Endodermal cell (in vitro differentiated cells): ENCODE measurements at places on chromosomes 11 and 22. TPM values are rescaled to one million over a fixed set of nuclear protein-coding genes. Genes with fewer than 3 reads are reported as not detected.

IL10RA gene
- total RNA-seq: 0.51 TPM in 1 of 2 replicates, not detected in the other

DNA sequence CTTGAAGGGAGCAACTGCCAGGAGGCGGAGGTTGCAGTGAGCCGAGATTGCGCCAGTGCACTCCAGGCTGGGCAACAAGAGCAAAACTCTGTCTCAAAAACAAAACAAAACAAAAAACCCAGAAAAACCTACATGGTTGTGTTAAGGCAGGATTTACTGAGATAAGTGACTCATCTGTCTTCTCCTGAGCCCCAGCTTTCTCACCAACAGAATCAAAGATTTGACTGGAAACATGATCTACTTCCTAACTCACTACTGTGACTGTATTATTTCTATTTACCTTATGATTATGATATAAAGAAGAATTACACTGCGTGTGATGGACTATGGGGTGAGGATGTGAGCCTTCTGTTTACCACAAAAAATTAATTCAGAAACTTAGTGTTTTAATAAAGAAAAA, 21.8 kb downstream of the FAM118B start:
- DNase-seq: no peak

- no peak for DNase-seq
These were observed 10.7 kb downstream of the CRY2 start for GRCh38 chr11:45857961-45858474.

DNA sequence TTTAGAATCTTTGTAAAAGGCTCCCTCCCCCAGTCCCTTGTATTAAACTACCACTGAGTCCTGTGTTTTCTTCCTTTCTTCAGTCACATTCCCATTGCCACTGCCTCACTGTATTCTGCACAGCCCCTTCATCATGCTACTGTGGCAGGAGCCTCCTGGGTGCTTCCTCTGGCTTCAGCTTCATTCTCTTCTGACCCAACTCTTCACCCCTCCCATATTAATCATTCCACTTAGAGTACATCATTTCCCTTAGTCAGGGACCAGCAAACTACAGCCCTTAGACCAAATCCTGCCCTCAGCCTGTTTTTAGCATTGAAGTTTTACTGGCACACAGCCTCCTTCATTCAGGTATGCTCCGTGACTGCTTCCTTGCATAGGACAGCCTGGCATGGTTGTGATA, 127.7 kb upstream of the MTNR1B start:
- DNase-seq: no peak

ASCC2 gene
- total RNA-seq: 37.2 to 44.2 TPM (median 41.9 TPM) in 3 replicates

GRCh38 chr11:112902361-112903011, 58.7 kb upstream of the NCAM1 start:
- no peak for DNase-seq

DNA sequence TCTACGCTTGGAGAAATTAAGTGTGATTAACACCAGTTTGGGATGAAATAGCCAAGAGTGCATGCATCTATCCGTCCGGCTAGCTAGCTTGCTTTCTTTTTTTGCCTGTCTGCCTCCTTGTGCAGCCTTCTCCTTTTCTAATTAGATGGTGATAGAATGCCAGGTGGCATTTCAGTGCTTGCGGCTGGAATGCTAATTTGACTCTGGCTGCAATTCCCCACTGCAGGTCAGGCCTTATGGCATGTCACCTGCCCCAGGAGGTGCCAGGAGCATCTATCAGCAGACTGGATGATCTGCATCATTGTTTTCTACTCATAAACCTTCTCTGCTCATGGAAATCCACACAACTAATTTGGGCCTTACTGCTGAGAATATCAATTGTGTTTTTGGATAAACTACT, 51.1 kb upstream of the CABP7 start:
- no peak for DNase-seq

- DNase-seq: peak; percentile 70
These were observed 2.6 kb downstream of the ESAM start for GRCh38 chr11:124759266-124760204.

- DNase-seq: no peak
These were observed 85.6 kb upstream of the GRIA4 start for GRCh38 chr11:105524286-105524685.

DNA sequence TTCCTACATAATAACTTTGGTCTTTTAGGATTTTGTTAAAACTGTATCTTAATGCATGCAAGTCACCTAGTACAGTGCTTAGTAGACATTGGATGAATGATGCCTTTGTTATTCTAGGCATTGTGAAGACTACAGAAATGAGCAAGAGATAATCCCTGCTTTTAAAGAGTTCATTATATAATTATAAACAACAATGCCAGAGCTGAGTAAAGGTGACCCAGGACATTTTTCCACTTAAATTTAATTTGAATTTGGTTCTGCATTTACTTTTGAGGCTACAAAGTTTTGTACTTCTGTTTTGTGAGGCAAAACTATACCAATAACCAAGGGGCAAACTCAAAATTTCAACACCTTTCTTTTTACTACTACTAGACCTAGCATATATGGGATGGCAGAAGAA, 182.0 kb upstream of the SESN3 start:
- no peak for DNase-seq

DNA sequence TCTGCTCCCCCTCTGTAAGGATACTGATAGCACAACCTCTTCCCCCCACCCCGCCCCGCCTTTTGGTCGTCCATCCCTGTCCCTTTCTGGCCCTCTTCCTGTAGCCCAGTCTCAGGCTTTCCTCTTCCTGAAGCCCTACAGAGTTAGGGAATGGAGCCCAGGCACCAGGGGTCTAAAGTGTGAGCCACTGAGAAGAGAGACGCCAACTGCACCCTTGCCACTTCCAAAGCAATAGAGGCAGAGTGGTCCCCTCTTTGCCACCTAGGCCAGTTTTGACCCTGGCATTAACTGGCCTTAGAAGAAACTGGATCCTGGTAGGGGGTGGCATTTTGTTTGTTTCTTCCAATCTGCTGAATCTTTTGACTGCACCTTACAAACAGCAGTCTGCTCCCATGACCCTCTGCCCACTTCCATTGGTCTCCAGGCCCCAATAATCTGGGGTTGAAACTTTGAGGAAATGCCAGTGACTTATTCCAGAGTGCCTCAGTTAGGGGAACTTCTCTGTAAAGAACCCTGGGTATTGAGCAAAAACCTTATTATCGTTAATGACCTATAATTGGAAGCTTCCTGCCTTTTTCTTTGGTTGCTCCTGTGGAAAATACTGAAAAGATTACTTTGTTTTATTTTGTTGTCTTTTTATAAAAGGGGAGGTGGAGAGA, 9.7 kb upstream of the GRK2 start:
- DNase-seq: no peak

SAA2 gene
- total RNA-seq: 1.4 TPM in 2 of 3 replicates, not detected in the other

GRCh38 chr22:33854724-33855123, 65.6 kb downstream of the LARGE1 start:
- DNase-seq: no peak

DNA sequence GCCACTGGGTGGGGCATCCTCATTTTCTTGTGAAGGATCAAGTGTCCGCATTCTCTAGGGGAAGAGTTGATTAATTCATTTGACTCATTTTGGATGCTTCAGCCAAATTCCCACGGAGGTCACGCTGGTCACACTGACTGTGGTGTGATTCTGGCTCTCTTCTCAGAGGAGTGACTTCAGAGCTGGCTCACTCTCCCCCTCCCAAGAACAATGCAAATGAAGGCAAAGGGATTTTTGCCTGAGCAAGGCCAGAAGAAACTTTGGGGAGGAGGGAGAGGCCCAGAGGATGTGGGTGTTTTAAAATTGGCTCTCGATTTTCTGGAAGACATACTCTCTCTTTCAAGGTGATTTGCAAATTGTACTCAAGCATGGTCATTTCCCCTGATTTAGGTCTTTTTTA, 51.1 kb upstream of the LMO2 start:
- DNase-seq: no peak

DNA sequence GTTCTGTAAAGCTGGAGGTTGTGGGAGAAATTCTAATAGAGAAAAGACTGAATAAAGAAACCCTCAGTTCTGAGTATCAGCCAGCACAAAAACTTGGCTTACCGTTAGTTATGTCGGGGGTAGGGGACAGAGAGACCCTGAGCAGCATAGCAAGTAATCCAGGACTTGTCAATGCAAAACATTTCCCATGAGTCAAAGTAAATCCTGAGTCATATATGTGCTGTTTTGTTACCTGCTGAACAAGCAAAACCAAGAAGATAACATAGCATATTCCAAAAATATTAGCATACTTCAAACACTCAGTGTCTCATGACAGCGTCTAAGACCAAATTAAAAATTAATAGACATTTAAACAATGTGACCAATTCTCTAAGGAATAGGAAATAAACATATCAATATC, 75.1 kb upstream of the LUZP2 start:
- DNase-seq: no peak

PRPF19 gene
- 54.1 to 117 TPM (median 109 TPM) in 3 replicates for total RNA-seq

GRCh38 chr11:14588681-14589080, 54.9 kb upstream of the PDE3B start:
- DNase-seq: no peak

DESI1 gene
- 19.5 to 24.2 TPM (median 21.8 TPM) in 3 replicates for total RNA-seq

GRCh38 chr11:129881570-129882170, 13.7 kb downstream of the NFRKB start:
- peak; percentile 89 for DNase-seq

- DNase-seq: no peak
These were observed 36.3 kb downstream of the CD82 start for GRCh38 chr11:44601471-44602370.

- DNase-seq: peak; percentile 95
These were observed 29.4 kb downstream of the GUCD1 start for GRCh38 chr22:24525416-24526037.

DNA sequence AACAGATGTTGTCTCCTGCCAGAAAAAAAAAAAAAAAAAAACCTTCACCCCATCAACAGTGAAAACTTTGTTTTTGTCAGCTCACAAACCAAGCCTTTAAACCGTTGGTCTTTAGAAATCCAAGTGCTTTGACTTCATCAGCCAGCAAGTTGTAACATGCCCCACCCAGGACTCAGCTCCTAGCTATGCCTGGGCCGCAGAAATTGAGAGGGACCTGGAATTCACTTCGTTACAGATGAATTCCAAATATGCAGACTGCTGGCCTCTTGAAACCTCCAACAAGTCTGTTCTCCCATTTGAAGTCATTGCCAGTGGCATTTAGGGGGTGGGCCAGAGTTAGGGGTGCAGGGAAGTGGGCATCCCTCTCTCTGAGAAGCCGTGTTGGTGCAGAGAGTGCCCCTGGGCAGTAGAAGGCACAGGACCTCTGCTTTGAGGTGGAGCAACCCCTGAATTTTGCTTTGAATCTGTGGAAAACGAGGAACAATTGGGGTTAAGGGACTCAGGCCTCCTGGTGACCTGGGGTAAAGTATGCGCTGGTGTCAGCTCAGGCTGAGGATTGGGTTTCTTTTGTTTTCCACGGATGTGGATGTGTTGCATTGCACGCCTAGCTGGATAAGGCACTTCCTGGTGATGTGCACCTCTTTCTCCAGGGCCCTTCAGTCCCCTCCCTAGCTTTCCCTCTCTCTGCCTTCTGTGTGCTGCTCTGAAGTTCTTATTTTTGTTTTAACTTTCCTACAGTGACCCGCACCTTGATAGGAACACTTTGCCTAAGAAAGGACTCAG, 109.5 kb downstream of the DBX1 start:
- DNase-seq: peak; percentile 55

DNA sequence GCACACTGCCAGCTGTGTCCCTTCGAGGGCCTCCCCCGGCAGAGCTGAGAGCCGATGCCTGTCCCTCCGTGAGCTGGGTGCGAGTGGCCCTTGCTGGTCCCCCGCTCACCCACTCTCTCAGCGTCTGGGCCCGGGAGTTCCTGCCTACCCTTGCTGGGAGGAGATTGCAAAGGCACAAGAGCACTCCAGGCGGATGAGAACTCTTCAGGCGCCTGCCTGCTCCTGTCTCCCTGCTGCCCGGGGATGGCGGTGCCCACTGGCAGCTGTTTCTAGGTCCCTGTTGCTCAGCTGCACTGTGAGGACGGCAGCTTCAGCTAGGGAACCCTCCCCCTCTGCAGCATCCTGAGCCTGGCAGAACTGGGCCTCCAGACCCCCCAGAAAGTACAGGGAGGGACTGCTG, 61.1 kb downstream of the FLRT1 start:
- DNase-seq: no peak

RAPSN gene
- total RNA-seq: 0.63 and 0.64 TPM in 2 replicates

- DNase-seq: peak; percentile 65
These were observed 2.0 kb upstream of the KDELR3 start for GRCh38 chr22:38465673-38466490.

CBX7 gene
- 13.6 and 14.2 TPM in 2 replicates for total RNA-seq

SMC1B gene
- not detected in 2 replicates for total RNA-seq

DNA sequence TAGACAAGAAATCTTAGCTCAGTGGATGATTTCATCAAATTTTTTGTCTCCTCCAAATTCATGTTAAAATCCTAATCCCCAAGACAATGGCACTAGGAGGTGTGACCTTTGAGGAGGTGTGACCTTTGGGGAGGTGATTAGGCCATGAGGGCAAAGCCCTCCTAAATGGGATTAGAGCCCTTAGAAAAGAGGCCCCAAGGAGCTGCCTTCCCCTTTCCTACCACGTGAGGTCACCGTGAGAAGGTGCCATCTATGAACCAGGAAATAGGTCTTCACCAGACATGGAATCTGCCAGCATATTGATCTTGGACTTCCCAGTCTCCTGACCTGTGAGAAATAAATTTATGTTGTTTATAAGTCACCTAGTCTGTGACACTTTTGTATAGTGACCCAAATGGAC, 138.7 kb downstream of the TRIM29 start:
- peak; percentile 80 for DNase-seq

DNA sequence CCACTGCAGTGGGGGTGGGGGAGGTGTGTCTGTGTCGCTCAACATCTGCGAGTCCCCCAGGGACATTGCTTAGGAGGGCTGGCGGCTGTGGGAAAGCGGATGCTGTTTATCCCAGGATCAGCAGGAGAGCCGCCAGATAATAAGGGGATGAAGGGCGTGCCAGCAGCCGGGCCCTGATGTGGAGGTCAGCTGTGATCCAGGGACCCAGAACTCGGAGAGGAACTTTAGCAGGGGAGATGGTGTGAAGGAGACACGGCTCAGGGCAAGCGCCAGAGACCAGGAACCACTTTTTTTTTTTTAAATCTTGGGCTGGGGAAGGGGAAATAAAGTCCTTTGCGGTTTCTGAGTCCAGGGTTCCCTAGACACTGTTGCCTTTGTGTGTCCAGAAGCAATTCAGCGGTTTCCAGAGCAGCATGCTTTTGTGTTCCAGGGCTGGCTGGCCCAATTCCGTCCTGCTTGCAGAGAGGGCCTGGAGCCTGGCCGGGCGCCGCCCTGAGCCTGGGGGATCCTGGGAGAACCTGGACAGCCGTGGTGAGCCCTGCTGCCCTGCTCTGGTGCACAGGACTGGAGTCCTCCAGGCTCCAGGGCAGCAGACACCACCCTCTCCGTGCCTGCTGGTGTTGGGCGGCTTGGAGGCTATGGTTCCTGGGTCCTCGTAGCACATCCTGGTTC, at the start of gene GRAMD4:
TSS of gene GRAMD4 (plus strand) at position 557 of the 672 bp plus-strand sequence. CDS start 6,414 bp downstream, outside the sequence.
- no peak for DNase-seq

DNA sequence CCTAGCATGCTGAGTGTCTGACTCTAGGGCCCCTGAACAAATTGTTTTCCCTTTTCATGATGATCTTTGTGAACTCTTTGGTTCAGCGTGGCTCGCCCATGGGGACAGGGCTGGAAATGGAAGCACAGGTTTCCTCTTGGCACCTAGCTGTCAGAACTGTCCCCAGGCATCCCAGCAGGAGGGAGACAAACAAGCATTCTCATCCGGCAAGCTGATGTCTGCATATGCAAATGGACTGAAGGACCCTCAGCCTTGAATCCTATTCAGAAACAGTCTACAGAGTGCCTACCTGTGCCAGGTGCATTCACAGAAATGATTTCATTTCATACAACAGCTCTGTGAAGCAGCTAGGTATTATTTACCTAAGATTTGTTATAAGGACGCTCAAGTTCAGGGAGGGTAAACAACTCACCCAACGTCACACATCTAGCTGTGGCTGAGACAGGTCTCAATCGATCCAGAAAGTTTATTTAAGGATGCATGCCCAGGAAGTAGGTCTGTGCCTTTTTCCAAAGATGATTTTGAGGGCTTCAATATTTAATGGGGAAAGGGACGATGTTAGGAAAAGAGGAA, 176.4 kb downstream of the KIRREL3 start:
- peak; percentile 80 for DNase-seq
